ENCODE measurements at places on chromosomes 16 and 17.

DNA sequence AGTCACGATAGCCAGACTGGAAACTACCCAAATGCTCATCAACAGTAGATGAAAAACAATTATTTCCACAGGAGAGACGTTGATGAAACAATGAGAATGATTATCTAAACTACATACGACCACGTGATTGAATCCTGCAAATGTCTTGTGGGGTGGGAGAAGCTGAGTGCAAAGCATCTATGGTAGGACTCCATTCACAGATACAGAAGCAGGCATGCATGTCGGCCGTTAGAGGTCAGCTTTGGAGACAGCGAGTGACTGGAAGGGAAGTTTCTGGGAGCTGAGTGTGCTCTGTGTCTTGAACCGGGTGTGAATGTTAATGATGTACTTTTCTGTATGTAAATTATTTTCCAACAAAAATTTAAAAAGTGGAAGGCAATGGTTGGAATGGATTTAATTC lies 71.5 kb upstream of the DNAJA2 start:
- no peaks in the 10 kb centered on the region for H3K27me3 ChIP-seq
- DNase-seq = no peak
- peaks cover 14% of the 10 kb centered on the region for H3K4me1 ChIP-seq
- no peak overlapping the region for H3K27ac ChIP-seq

DNA sequence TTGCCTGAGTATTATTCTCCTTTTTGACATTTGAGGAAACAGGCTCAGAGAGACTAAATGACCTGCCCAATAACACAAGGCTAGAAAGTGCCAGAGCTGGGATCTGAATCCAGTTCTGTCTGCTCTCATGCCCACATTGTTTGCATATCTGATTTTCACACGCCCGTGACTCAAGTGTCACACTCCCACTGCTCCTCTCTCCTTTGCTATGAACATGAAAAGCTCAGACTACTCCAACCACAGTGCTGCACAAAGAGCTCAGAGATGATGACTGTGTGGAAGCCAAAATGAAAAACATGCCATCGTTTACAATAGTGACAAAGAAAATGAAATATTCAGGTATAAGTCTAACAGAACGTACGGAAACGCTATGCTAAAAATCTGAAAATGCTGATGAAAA lies 107.9 kb downstream of the SMG6 start:
- peak; percentile 58 for DNase-seq
- H3K27ac ChIP-seq = peak overlapping the region; percentile 88
- H3K27me3 ChIP-seq = no peaks in the 10 kb centered on the region

DNA sequence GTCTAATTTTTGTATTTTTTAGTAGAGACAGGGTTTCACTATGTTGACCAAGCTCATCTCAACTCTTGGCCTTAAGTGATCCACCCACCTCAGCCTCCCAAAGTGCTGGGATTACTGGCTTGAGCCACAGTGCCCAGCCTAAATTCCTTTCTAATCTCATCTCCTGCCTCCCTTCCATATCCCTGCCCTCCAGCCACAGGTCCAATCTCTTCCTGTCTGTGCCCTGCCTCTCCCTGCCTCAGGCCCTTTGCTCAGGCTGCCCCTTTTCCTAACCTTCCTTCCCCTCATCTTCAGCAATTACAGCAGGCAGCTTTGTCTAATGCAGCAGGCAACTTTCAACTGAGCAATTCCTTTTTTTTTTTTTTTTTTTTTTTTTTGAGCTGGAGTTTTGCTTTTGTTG lies 46.8 kb downstream of the CFAP20 start:
- no peak overlapping the region for H3K27ac ChIP-seq
- no peaks in the 10 kb centered on the region for H3K36me3 ChIP-seq
- no peaks in the 10 kb centered on the region for H3K4me1 ChIP-seq
- no peaks in the 10 kb centered on the region for H3K27me3 ChIP-seq

DNA sequence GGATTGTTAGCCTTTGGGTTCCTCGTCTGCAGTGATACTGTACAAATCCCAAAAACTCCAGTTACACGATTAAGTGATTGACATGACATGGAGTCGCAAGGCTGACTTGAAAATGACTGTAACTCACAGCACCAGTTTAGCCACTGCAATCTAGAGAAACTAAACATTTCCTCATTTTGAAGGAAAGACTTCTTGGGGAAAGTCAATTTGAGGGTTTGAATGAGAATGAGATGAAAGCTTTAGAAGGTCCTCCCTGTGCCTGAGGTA lies 4.8 kb downstream of the BANP start:
- peaks cover 90% of the 10 kb centered on the region for H3K4me1 ChIP-seq
- no peaks in the 10 kb centered on the region for H3K27me3 ChIP-seq
- no peak for DNase-seq

GRCh38 chr17:29821897-29822296 lies 108.1 kb downstream of the SSH2 start:
- H3K27me3 ChIP-seq = no peaks in the 10 kb centered on the region
- no peak overlapping the region for H3K4me3 ChIP-seq
- H3K27ac ChIP-seq = no peak overlapping the region
- H3K36me3 ChIP-seq = no peaks in the 10 kb centered on the region
- no peak for DNase-seq
- H3K4me1 ChIP-seq = peaks cover 17% of the 10 kb centered on the region

DNA sequence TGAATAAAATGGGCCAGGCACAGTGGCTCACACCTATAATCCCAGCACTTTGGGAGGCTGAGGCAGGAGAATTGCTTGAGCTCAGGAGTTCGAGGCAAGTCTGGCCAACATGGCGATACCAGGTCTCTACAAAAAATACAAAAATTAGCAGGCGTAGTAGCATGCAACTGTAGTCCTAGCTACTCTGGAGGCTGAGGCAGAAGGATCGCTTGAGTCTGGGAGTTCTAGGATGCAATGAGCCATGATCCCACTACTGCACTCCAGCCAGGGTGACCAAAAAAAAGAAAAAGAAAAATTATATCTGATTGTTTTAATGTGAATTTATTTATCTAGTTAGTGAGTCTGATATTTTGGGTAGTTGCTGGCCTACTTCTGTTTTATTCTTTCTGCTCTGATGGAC lies 7.0 kb downstream of the IL34 start:
- peaks cover 5% of the 10 kb centered on the region for H3K4me1 ChIP-seq
- H3K36me3 ChIP-seq = no peaks in the 10 kb centered on the region
- no peak for DNase-seq
- H3K4me3 ChIP-seq = no peak overlapping the region

GRCh38 chr16:28498666-28499381 lies 4.4 kb downstream of the APOBR start:
- H3K27ac ChIP-seq = no peak overlapping the region
- H3K27me3 ChIP-seq = no peaks in the 10 kb centered on the region
- H3K4me3 ChIP-seq = no peak overlapping the region
- no peak for DNase-seq
- no peaks in the 10 kb centered on the region for H3K36me3 ChIP-seq

- no peaks in the 10 kb centered on the region for H3K27me3 ChIP-seq
- peaks cover 4% of the 10 kb centered on the region for H3K4me1 ChIP-seq
- DNase-seq = peak; percentile 90
- H3K4me3 ChIP-seq = no peak overlapping the region
These were observed 15.3 kb upstream of the MNT start for GRCh38 chr17:2416010-2416734.

- H3K4me1 ChIP-seq = peaks cover 25% of the 10 kb centered on the region
- no peaks in the 10 kb centered on the region for H3K27me3 ChIP-seq
- no peak overlapping the region for H3K27ac ChIP-seq
- DNase-seq = no peak
These were observed 42.9 kb downstream of the HAPSTR1 start for GRCh38 chr16:9134306-9134705.

- DNase-seq = no peak
- no peak overlapping the region for H3K27ac ChIP-seq
- peaks cover 24% of the 10 kb centered on the region for H3K36me3 ChIP-seq
- H3K27me3 ChIP-seq = no peaks in the 10 kb centered on the region
- H3K4me3 ChIP-seq = no peak overlapping the region
These were observed 51.5 kb downstream of the OR1D5 start for GRCh38 chr17:3011891-3012290.

DNA sequence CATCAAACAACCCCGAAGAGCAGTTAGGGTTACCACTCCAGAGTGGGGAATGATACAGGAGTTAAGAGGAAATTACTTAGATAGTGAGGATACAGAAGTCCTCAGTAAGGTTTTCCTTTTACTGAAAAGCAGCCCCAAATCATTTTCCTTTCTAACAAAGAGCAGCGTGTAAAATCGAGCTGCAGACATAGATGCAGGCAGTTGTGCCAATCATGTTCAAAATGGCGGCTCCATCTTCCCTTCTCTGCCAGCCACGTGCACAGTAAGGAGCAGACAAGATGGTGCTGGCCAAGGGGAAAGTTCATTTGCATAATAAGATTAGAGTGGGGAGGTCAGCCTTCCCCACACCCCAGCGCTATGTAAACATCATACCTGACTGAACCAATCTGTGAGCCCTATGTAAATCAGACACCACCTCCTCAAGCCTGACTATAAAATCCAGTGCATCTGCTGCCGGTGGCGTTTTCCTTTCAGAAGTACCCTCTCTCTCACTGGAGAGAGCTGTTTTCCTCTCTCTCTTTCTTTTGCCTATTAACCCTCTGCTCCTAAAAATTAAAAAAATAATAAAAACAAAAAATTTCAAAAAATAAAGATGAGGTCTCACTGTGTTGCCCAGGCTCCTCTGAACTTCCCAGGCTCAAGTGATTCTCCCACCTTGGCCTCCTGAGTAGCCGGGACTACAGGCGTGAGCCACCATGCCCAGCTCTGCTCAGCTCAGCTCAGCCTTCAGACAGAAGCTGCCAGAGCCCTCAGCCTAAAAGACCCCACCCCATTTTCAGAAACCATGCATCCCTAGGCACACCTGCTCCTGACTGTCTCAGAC lies 2.6 kb upstream of the SRL start:
- no peak for DNase-seq
- no peak overlapping the region for H3K4me3 ChIP-seq
- no peaks in the 10 kb centered on the region for H3K27me3 ChIP-seq
- H3K36me3 ChIP-seq = peaks cover 8% of the 10 kb centered on the region
- no peak overlapping the region for H3K27ac ChIP-seq
- H3K4me1 ChIP-seq = no peaks in the 10 kb centered on the region

- H3K4me1 ChIP-seq = peaks cover 19% of the 10 kb centered on the region
- no peak overlapping the region for H3K4me3 ChIP-seq
- no peaks in the 10 kb centered on the region for H3K27me3 ChIP-seq
- peaks cover 18% of the 10 kb centered on the region for H3K36me3 ChIP-seq
- no peak overlapping the region for H3K27ac ChIP-seq
- no peak for DNase-seq
These were observed 56.3 kb downstream of the SF3B3 start for GRCh38 chr16:70579648-70580630.

DNA sequence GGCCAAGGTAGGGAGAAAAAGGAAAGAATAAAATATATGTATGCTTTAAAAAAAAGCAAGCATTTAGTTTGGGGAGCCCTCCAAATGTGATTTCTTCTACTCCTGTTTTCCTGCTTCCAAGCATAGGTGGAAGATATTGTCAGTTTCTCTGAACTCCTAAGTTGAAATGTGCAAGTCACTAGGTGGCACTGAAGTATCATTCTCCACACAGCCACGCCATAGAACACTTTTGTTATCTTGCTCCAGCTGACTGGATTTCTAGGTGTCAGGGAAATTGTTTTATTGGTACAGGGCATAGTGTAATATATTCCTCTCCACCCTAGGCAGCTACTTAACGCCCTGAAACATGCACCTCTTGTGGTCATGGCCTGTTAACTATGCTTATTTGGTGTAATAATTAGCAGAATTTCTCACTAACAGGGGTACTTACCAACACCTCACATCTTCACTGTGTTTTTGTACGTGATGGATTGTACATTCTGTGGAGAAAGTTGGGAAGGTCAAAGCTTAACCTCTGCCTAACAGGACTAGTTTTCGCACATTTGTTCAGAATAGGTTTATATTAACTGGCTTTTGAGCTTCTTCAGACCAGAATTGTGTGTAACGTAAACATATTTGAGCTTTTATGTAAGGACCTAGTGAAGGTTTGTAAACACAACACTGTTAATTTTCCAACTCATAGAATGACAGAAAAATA lies 69.3 kb downstream of the FTO start:
- peaks cover 40% of the 10 kb centered on the region for H3K4me1 ChIP-seq
- no peaks in the 10 kb centered on the region for H3K36me3 ChIP-seq
- no peak for DNase-seq

DNA sequence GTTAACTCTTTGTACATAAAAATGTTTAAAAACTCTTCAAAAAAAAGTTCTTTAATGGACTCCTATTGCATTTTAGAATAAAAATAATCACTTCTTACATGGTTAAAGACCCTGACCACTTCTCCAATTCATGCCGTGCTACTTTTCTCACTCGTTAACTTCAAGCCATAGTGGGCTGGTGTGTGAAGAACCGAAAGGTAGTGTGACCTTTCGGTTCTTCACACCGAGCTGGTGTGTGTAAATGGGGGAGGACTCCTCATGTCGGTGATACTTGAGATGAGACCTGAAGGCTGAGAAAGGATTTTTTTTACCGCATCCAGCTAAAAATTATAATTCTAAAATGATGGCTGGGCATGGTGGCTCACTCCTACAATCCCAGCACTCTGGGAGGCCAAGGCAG lies 22.1 kb downstream of the RFFL start:
- no peaks in the 10 kb centered on the region for H3K27me3 ChIP-seq
- H3K4me1 ChIP-seq = peaks cover 55% of the 10 kb centered on the region
- no peak overlapping the region for H3K4me3 ChIP-seq
- no peak for DNase-seq
- peak overlapping the region; percentile 18 for H3K27ac ChIP-seq

GRCh38 chr17:19335951-19336631 lies 26.4 kb downstream of the B9D1 start:
- no peaks in the 10 kb centered on the region for H3K36me3 ChIP-seq
- H3K27me3 ChIP-seq = peaks cover 40% of the 10 kb centered on the region
- H3K4me1 ChIP-seq = peaks cover 4% of the 10 kb centered on the region
- H3K27ac ChIP-seq = no peak overlapping the region
- no peak for DNase-seq
- no peak overlapping the region for H3K4me3 ChIP-seq

- peak overlapping the region; percentile 68 for H3K27ac ChIP-seq
- no peak for DNase-seq
- H3K27me3 ChIP-seq = no peaks in the 10 kb centered on the region
These were observed 15.9 kb downstream of the KPNB1 start for GRCh38 chr17:47665655-47666054.

DNA sequence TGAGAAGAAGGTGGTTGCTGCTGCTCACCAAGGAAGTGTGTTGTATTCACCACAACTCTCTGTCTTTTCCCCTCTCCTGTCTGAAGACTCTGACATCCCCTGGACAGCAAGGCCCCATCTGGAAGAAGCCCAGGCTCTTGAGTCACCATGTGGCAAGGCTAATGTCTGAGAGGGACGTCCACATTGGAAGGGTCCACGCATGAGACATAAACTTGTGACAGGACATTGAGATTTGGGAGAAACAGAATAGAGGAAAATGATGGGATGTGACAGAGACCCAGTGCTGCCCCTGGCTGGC lies 176.5 kb downstream of the IRF8 start:
- no peak overlapping the region for H3K4me3 ChIP-seq
- H3K27me3 ChIP-seq = peaks cover 37% of the 10 kb centered on the region
- DNase-seq = no peak
- no peaks in the 10 kb centered on the region for H3K36me3 ChIP-seq
- H3K4me1 ChIP-seq = no peaks in the 10 kb centered on the region
- no peak overlapping the region for H3K27ac ChIP-seq
